Dermis microvascular lymphatic vessel endothelial cell (primary cell): ENCODE measurements at places on chromosomes 1 and 21.

DNA sequence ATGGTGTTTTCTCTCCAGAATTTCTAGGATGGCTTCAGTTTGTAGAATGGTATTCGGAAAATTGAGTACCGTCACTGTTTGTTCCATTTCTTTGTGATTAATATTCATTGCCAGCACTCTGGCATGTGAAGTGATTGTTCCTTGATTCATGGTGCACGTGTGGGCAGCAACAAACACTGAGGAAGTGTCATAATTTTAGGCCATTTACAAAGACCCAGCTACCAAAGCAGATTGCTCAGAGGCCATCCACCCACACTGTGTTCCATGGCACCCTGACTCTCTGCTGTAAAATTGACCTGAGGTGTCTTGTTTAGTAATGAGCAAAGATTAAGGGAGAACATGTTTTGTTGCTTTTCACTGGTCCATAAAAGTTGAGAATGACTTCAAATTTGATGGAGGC is 250.9 kb upstream of the FMN2 start:
- DNase-seq: no peak

DNA sequence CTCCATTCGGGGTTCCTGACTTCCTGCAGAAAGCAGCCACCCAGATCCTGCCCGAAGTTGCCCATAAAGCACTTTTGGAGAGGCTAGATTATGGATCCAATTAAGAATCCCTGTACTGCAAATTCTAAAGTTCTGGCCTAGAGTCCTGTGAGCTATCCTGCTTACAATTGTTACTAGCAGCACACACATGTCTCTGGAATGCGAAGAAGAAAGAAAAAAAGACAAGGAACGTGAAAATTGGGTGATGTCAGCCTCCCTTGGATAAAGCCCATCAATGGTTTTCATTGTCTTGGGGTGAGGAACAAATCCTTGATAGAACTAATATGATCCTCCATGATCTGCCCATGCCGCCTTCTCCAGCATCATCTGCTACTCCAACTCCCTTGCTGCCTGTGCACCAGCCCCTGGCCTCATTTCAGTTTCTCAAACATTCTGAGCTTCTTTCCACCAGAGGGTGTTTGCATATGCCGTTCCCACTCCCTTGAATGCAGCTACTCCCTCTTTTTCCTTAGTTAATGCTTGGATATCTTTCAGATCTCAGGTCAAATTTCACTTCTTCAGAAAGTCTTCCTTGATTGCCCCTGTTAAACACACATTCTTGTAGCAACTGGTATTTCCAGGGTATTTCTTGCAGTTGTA is 94.0 kb downstream of the ST6GALNAC5 start:
- no peak for DNase-seq

GRCh38 chr1:184486761-184487445 is 100.1 kb downstream of the C1orf21 start:
- no peak for DNase-seq

DNA sequence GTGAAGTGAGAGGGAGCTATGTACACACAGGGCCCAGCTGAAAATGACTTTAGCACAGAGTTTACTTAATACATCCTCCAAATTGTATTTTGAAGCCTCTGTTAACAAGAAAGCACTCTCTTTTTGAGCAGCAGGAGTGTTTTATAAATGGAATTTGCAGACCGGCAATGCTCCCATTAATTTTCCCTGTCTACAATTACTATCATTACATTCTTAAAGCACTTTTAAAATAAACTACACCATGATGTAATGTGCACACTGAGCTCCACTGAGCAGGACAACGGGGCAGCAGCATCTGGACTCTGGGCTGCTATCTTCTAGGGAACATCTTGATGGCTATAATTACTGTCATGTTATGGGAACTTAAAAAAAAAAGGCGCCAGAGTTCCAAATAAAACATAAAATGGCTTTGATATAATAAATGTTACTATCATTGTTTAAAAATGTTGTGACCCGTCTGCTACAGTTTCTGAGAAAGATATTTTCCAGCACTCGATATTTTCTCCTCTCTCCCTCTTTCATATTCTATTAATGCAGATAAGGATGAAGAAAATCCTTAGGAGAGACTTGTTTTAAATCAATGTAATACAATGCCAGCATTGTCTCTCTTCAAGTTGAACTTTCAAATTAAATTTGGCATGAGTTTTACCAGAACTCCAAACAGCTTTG is 150.9 kb downstream of the HLX start:
- DNase-seq: no peak

DNA sequence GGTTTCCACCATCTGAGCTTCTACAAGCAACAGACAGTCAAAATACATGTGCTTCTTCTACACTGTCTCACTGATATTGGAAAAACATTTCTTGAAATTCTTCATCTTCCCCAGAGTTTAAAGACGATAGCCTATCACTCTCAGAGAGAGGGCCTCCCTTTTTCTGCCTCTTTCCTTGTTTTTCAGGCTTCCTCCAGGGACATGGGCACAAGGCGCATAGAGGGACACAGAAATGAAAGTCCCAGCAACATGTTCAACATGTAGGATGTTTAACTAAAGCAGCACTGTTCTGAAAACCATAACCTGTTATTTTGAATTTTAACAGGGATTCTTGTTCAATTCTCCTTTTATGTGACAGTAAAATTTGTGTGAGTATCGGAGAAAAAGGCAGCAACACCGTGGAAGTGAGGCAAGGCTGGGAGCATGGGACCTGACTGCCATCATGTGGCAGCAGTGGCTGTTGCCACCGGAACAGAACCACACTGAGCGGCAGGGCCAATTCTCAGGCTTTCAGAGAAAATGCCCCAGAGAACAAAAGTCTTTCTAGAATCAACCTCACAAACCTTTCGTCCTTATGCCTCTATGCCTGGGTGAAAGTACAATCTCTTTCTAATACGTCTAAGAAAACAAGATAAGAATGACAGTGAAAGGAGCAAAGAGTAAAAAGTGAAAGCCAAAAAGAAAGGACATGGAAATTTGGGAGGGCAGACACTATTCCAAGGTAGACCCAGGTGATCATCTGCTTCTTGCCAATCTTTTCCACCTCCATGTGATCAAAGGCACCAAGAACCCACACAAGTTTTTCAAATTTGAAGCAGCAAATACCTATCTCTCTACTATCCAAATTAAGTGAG is 54.5 kb downstream of the PCNX2 start:
- DNase-seq: peak; percentile 25

DNA sequence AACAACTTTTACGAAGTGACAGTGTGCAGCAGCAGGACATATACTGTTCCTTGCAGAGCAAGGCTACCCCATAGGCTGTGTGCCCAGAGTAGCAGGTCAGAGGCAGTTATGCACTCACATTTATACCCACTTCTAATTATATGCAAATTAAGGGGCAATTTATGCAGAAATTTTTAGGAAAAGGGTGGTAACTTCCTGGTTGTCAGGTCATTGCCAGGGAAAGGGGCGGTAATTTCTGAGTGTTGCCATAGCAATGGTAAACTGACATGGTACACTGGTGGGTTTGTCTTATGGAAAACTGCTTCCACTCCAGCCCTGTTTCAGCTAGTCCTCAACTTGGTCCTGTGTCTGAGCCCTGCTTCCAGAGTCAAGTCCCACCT is 12.0 kb upstream of the SLAMF1 start:
- DNase-seq: no peak

- no peak for DNase-seq
Observed at GRCh38 chr21:39673736-39674135, 61.0 kb downstream of the B3GALT5 start.

DNA sequence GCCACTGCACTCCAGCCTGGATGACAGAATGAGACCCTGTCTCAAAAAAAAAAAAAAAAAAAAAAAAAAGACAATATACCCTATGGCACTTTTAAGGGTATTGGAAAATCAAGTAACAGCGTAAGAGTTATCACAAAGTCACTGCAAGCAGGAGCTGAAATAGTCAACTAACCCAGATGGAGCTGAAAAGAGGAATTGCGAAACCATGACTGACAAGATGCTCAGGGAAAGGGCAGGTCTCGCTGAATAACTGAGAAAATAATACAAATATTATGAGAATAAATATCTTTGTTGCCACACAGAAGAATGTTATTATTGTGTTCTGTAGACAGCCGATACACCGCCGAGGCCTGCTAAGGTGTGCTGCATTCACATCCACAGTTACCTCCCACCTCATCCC is 17.8 kb downstream of the HLCS start:
- no peak for DNase-seq

GRCh38 chr1:200107004-200107470 is 79.5 kb downstream of the NR5A2 start:
- no peak for DNase-seq

GRCh38 chr1:180168786-180169639 is 14.3 kb downstream of the QSOX1 start:
- DNase-seq: no peak

GRCh38 chr1:18280956-18281355 is 173.4 kb downstream of the IGSF21 start:
- DNase-seq: no peak

DNA sequence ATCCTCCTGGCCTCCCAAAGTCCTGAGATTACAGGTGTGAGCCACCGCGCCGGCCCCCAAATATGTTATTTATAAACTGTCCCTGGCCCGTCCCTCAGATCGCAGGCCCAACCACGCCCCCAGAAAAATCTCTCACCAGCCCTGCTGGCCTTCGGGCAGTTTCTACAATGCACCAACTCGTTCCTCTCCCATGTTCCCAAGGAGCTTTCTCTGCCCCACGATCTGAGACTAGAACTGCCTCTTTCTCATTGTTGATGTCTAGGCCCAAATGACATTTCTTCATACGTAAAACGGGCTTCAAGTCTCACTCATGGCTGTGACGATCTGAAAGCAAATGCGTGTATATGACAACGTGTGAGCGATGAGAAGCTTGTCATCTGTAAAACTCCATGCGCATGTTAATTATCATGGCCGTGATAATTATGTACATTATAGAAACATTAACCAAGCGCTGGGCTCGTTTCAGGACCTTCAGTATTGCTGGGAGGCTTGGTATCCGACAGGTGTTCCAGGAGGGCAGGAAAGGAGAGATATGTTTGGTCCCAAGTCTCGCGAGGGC is 748 bp upstream of the NIPAL3 start:
- DNase-seq: no peak

DNA sequence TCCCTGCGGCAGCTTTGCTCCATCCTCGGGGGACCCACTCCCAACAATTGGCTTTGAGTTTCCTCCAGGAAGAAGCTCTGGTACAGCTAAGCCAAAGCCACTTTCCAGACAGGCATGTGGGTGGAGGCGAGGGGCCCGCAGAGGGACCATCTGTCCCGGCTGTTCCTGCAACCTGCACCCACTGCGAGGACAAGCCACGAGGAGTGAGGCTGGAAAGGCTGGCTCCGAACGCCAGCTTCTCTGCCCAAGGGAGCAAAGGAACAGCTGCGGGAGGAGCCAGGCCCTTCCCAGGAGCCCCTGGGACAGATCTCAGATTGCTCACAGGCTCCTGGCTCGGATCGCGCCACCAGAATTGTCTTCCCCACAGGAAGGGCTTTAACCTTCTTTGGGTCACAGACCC is 28.3 kb upstream of the PEF1 start:
- DNase-seq: no peak

DNA sequence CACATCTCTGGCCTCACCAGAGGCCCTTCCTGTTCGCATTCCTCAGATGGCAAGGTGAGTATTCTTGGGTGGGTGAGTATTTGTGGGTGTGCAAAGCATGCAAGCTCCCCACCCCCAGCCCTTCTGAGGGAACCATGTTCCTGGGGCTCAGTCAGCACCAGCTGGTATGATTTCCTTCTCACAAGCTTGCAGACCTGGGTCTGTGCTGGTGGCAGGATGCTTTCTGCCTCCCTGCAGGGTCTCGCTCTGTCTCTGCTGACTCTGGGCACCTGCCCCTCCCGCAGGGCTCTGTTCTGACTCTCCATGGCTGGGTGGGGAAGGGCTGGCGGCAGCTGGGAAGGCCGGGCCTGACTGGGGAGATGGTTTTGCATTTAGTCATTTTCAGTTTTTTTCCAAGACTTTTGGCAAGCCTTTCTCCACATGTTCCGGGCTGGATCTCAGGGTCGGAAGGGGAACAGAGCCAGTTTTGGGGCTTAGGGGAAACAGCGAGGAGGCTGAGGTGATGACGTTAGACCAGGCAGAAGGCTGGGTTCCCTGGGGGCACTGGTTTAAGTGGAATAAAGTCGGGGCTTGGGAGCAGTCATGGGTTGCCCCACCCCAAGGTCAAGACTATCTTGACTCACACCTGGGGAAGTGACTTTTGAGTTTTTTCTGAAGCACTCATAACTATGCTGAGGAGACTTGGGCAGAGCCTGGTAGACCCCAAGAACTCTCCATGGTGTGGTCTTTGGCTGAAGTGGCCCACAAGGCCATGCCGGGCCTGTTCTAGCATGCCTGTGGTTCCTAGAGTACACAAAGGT is 6.2 kb downstream of the RASSF5 start:
- DNase-seq: no peak

GRCh38 chr1:10639775-10640578 is 156.5 kb downstream of the CASZ1 start:
- DNase-seq: no peak

- DNase-seq: no peak
Observed at GRCh38 chr1:111887385-111887784, 102.1 kb downstream of the KCND3 start.

GRCh38 chr1:172270605-172271004 is 149.9 kb upstream of the C1orf105 start:
- no peak for DNase-seq

GRCh38 chr1:89130716-89131115 is 4.8 kb upstream of the GBP2 start:
- no peak for DNase-seq

- no peak for DNase-seq
Observed at GRCh38 chr21:28791595-28792282, 200.9 kb downstream of the LTN1 start.

GRCh38 chr1:9078015-9078751 is 8.7 kb upstream of the SLC2A5 start:
- DNase-seq: peak; percentile 23

DNA sequence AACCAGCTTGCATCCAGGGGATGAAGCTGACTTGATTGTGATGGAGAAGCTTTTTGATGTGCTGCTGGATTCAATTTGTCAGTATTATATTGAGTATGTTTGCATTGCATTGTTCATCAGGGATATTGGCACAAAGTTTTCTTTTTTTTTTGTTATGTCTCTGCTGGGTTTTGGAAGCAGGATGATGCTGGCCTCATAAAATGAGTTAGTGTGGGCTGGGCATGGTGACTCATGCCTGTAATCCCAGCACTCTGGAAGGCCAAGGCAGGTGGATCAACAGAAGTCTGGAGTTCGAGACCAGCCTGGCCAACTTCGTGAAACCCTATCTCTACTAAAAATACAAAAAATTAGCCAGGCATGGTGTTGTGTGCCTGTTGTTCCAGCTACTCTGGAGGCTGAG is 8.6 kb downstream of the OR2L3 start:
- DNase-seq: no peak
